ENCODE measurements at places on chromosomes 3 and 15.
A peak's percentile ranks its signal among the peaks of the same experiment; 100 is the strongest.

- DNase-seq: no peak
Measured at GRCh38 chr3:51539291-51539941, 897 bp downstream of the RAD54L2 start.

DNA sequence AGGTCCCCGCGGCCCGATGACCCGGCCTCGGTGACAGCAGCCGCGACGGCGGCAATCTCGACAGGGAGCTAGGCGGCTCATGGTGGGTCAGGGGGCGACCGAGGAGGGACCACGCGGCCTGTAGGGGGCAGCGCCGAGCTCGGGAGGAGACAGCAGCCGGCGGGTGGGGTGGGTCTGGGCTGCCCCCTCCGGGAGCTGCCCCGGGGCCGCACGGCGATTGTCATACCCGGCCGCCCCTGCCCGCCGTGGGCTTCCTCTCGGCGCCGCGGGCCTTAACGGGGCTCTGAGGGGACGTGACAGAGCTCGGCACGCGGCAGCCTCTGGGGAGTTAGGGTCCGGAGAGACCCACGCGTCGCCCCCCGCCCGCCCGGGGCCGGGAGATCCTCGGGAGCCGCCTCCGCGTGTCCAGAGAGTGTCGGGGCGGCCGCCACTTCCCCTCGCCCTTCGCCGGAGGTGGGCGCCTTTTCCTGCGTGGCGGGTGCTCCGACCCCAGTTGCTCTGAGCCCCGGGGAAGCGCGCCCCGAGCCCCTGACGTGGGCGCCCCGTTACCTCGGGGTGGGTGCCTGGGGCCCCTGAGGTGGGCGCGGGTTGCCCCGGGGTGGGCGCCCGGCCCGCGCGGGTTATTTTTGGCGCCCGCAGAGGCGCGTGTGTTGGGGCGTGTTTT, 539 bp upstream of the PLCL2 start:
- DNase-seq: peak; percentile 59

DNA sequence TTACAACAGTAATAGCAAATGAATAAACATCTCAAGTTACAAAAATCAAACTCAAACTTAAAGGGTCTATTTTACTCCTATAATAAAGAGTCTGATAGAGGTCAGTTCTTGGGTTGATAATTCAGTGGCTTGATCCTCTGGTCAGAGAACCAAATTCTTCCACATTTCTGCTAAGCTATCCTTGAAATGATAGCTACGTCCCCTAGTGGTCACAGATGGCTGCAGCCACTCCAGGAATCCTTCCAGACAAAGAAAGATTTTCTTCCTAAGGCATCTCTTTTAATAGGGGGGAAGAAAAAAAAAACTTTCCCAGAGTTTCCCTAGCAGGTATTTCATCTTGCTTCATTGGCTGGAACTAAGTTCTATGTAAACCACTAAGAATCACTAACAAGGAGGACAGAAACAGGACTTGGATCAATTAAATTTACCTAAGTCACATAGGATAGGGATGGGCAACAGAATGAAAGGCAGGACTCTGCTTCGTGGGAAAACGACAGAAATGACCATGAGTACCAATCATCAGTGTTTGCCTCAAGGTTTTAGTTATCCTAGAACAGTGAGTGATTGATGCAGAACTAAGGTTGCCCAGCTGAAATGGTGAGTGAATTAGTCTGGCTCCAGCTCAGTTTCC, 160.7 kb downstream of the STAC start:
- DNase-seq: no peak

GRCh38 chr3:189883113-189883753, 237.5 kb downstream of the P3H2 start:
- no peak for DNase-seq

- DNase-seq: no peak
Measured at GRCh38 chr15:100889385-100890050, 9.9 kb downstream of the ALDH1A3 start.

DNA sequence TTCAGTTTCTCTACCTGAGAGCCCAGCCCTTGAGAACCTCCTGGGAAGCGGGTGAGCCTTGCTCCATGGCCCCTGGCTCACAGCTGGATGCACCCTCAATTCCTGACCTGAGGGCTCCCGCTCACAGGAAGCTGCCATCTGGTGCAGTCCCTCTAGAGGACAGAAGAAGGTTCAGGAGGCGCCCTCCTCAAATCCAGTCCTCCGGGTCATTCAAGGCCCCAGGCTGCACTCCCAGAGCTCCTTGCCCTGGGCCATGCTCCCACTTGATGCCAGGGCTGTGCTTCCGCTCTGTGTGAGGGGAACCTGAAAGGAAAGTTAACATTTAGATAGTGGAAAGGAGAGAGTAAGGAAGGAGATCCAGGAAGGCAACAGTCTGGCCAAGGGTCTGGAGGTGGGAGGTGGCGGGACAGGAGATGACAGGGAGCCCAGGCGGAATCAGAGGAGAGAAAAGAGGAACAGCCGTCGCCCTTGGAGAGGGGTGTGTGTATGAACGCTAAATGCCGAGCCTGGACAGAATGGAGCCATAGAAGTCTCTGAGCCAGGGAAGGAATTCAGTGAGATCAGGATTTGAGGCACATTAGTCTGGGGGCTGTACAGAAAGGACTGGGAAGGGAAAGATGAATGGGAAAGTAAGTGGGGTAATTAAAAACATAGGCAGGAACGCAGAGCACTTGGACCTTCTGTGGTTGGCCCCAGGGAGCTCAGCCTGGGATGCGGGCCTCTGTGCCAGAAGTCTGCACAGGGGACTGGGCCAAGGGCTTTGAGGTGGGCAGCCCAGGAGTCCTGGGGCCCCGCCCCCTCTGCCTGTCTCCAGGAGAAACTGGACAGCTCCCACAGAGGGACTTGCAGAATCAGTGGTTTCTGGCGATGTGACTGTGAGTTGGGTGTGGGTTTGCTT, 26.1 kb downstream of the TBC1D21 start:
- DNase-seq: no peak

DNA sequence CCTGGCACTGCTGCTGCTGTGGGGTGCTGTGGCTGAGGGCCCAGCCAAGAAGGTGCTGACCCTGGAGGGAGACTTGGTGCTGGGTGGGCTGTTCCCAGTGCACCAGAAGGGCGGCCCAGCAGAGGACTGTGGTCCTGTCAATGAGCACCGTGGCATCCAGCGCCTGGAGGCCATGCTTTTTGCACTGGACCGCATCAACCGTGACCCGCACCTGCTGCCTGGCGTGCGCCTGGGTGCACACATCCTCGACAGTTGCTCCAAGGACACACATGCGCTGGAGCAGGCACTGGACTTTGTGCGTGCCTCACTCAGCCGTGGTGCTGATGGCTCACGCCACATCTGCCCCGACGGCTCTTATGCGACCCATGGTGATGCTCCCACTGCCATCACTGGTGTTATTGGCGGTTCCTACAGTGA, 2.1 kb downstream of the GRM2 start:
- no peak for DNase-seq

DNA sequence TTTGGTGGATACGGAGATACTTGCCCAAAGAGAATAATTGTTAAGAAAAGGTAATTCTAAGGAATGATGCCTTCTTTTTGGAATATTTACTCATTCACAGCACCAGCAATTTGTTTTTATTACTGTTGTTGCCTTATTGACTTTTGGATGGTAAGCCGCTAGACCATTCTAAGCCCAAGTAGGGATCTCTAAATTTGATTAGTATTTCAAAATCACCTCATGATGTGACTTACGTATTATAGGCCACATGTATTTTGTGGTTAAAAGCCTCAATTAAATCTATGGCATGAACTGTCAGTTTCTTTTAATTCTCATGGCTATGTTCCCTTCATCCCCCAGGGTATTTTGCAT, 94.1 kb downstream of the PLCL2 start:
- DNase-seq: no peak

DNA sequence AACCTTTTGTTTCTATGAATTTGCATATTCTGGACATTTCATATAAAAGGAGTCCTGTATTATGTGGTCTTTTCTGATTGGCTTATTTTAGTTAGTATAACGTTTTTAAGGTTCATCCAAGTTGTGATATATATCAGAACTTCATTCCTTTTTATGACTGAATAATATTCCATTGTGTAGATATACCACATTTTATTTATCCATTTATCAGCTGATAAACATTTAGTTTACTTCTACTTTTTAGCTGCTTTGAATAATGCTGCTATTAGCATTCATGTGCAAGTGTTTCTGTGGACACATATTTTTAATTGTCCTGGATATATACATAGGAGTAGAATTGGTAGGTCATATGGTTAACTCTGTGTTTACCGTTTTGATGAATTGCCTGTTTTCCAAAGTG, 498.5 kb upstream of the ADAMTS9 start:
- DNase-seq: no peak

DNA sequence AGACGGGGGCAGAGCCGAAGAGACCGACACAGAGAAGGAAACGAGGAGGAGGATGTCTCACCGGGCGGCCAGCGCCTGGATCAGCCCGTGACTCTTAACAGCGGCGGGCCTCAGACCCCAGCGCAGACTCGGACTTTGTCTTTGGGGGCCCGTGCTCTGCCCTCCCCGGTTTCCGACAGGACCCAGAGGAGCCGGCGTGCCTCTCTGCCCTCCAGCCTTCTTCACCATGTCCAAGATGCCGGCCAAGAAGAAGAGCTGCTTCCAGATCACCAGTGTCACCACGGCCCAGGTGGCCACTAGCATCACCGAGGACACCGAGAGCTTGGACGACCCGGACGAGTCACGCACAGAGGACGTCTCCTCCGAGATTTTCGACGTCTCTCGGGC, 1.0 kb downstream of the TSC22D2 start:
- DNase-seq: no peak

DNA sequence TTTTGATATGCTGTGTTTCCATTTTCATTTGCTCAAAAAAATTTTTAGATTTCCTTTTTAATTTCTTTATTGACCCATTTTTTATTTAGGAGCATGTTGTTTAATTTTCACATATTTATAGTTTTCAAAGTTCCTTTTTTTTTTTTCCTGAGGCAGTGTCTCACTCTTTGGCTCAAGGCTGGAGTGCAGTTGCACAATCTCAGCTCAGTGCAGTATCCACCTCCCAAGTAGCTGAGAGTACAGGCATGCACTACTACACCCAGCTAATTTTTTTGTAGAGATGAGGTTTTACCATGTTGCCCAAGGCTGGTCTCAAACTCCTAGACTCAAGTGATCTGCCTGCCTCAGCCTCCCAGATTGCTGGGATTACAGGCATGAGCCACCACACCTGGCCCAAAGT, 36.2 kb downstream of the PFN2 start:
- DNase-seq: no peak

DNA sequence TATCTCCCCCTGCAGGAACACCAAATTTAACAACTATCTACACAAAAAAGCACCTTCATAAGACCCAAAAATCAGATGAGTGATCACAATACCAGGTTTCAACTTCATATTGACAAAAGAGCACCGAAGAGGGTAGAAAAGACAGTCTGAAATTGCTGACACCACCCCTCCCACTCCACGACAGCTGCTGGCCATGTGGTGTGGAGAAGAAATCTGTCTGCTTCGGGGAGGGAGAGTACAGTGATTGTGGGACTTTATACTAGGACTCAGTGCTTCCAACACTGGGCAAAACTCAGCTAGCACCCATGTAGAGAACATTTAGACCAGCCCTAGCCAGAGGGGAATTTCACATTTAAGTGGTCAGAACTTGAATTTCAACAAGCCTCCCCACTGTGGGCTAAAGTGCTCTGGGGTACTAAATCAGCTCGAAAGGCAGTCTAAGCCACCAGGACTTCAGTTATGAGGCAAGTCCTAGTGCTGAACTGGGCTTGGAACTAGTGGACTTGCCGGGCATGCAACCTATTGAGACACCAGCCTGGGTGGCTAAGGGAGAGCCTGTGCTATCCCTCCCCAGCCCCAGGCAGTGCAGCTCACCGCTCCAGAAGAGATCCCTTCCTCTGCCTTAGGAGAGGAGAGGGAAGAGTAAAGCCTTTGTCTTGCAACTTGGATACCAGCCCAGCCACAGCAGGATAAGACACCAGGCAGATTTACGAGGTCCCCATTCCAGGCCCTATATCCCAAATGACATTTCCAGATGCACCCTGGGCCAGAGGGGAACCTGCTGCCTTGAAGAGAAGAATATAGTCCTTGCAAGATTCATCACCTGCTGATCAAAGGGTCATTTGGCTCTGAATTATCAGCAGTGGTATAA, 44.6 kb upstream of the POU1F1 start:
- DNase-seq: no peak

DNA sequence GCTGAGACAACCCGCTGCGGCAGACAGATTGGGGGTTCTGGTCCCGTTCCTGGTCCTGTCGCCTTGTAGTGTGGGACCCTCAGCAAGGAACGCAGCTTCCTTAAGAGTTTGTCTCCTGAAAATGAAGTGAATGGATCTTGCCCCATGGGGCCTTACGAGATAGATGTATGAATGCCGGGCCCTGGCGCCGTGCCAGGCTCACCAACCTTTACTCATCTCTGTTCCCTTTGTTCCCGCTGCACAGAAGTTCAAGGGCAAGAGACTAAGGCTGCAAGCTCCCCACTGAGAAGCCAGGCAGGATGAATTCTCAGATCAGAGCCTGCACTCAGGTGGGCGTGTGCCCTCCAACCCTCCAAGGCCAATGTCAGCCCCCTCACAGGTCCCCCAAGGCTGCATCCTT, 162.7 kb upstream of the IQSEC1 start:
- DNase-seq: no peak

DNA sequence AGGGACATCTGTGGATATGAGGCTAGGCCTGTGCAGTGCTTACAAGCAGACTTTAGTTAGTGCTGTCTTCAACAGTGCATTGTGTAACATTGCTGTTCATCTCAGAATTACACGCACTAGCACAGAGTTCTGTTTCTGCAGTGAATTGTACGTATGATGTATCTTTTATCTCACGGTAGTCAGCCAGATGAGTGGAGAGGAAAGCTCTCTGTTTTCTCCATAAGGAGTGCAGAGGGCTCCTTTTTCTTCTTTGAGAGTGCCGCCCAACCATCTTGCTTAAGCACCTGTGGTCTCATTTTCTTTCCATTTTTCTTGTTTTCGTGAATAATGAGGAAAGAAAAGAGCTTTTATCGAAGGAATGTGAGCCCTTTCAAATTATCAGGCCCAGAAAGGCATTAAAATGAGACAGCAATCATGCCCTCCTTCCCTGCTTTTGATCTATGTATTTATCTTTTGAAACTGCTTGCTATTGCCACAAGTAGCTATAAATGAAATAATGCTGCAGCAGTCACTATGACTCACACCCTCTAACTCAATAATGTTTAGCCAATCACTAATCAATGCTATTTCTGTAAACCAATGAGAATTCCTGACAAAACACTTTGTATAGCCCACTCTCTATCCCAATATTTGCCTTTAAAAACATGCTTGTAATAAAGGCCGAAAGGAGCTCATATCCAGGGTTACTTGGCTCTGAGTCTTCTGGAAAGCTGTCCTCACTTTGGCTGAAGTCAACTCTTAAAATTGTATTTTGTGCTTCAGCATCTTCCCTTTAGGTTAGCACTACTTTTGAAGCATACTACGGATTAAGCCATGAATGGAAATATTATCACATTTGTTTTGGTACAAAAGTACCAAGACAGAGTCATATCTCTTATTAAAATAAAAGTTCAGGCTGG, 226.0 kb upstream of the P2RY1 start:
- no peak for DNase-seq
